ENCODE measurements at places on chromosomes 16 and 17.

DNA sequence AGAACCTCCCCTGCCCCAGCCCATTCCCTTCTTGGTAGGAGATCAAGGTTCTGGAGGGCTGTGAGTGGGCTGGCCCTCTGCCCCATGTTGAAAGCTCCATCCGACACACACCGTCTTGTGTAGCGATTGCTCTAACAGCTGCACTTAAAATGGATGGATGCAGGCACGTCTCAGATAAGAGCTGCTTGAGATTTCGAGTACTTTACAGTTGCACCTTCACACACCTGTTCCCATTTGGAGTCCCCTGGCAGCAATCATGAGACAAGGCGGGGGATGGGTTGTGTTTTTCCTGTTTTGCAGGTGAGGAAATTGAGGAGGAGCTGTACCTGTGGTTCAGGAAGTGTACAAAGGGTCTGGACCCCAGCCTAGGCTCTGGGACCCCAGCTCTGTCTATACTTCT lies 25.6 kb upstream of the TAC4 start:
- no peak for DNase-seq

DNA sequence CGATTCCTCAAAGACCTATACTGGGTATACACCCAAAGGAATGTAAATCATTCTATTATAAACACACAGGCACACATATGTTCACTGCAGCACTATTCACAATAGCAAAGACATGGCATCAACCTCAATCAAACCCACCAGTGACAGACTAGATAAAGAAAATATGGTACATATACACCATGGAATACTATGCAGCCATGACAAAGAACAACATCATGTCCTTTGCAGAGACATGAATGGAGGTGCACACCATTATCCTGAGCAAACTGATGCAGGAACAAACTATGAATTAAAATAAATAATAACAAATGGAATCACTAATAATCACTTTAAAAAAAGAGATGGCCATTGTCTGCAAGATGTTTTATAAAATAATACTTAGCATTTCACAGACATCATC lies 380.1 kb downstream of the GRIN2A start:
- no peak for DNase-seq

- no peak for DNase-seq
Observed at GRCh38 chr17:79513206-79513605, 97.6 kb downstream of the RBFOX3 start.

DNA sequence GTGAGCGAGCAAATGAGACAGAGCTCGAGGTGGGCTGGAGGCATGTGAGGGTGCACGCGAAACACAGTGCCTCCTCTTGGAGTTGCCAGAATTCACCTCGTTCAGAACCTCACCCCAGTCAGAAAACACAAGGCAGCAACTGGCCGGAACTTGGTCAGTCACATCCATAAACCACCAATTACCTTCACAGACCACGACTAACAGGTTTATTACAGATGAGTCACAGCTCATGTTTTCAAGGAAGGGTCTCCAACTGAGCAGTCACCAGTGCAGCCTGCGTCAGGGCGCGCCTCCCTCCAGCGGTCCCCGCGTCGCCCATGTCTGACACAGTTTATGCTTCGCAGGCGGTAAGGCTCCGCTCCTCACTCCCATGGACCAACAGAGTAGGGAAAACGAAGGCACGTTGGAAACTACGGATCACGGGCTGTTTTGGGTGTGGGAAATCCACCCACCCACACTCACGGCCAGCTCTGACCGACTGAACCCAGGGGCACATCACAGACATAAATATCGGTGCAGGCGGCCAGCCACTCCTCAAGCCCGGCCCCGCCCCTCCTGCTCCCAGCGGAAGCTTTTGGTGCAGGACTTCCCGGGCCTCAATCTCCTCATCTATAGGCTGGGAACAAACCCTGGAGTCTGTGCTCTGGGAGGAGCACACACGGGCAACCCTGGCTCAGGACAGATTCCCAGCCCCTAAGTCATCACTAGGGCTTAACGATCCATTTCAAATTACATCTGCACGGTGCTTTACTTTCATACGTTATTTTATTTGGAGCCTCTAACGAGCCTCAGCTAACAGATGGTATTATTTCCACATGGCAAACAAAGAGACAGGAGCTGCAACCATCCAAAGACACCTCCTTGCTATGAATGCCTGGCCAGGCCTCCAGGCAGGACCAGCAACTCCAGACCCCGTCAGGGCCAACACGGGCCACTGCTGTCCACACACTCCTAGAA lies 126.3 kb downstream of the ZNF778 start:
- DNase-seq = no peak

DNA sequence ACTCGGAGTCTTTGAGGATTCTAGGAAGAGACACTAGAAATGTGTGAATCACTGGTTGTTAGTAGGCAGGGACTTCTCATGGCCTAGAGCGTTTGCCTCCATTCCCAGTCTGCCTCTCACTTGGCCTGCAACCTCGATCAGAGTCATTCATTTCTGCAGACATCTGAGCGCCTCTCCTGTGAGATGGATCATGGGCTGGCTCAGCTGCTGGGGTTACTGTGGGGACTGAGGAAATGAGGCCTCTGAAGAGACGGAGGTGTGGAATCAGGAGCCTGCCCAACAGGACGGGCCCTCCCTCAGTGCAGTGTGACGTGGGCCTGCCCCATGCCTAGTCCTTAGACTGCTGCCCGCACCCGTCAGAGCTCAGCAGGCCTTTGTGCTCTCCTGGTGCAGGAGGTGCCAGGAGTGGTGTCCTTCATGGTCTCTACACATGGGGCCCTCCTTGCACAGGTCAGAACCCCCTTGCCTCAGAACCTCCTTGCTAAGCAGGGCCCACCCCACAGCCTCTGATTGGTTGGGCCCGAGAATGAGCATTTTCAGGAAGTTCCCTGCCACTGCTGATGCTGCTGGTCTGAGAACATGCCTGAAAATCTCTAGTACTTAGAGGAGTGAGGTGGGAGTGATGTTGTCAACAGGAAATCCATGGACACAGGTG lies 99.4 kb downstream of the NPIPB11 start:
- DNase-seq = no peak
